Activated T-helper 9 cell treated with anti-CD3 and anti-CD28 coated beads, Interleukin-2, amount 50 U/mL, for 16 hours (primary cell): ENCODE measurements at places on chromosomes 2 and 18.

DNA sequence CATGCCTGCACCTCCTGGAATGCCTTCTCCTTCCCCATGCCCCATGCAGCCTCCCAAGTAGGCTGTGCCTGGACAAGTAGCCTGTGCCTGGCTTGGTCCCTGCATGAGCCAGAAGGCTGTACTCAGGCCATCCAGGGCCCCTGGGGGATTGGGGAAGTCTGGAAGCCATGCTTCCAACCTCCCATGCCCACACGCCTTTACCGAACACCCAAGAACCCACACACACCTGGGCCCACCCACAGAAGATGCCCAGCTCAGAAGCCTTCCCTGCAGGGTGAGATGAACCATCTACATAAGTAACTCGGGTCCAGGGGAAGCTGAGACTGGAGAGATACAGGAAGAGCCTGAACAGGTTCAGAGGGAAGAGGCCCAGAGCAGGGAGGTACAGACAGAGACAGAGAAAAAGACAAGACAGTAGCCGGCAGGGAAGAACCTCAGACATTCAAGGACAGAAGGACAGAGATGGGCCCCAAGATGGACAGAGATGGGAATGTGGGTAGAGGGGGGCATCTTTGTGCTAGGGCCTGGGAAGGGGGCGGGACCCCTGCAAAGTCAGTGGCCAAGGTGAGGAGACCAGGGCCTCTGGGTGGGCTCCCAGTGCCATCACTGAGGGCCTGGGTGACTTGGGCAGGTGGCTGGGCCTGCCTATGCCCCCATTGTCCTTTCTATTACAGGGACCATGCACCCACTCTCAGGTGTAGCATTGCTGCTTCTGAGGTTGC lies 4.3 kb downstream of the BIN1 start:
- DNase-seq: no peak

GRCh38 chr2:239202836-239203235 lies 198.0 kb downstream of the HDAC4 start:
- DNase-seq: no peak

DNA sequence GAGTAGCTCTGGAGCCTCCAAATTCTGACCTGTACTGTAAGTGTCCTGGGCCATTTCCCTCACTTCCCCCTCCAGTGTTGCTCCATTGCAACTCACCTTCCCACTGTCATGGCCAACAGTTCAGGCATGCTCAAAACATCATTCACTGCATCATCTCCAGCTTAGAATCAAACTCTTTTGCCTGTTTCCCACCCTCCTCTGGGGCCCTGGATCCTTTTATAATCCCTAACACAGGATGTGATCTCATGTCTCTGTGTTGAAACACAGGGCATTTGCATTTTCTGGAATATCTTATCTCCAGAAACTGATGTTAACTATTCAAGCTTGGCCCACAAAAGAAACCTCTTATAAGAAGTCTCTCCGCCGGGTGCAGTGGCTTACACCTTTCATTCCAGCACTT lies 3.0 kb downstream of the DPP4 start:
- no peak for DNase-seq

DNA sequence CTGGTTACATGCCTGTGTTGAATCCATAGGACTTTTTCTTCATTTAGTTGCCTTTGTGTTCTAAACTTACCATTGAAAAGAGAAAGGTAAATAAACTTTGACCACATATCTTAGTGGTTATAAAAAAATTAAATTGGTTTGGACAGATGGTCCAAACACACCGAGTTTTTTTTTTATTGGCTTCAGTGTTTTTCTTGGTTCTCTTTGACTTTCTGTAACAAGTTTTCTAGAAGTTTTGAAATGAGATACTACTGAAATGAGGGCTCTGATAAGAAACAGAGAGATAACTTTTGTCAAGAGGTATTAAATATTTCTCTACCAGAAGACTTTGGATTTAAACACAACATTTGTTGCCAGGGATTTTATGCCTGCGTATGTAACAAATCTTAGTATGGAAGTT lies 20.7 kb downstream of the SPTBN1 start:
- no peak for DNase-seq

GRCh38 chr2:175633227-175633626 lies 368.8 kb downstream of the LNPK start:
- no peak for DNase-seq
